Lower lobe of right lung (tissue), 2 donors: ENCODE measurements at places on chromosomes 7 and 10. TPM values are rescaled to one million over a fixed set of nuclear protein-coding genes. Genes with fewer than 3 reads are reported as not detected.

Gene NOBOX
- total RNA-seq = not detected

Gene NPC1L1
- total RNA-seq = 0.21 TPM

Gene APBB1IP
- total RNA-seq = 36.8 TPM

Gene PRLHR
- total RNA-seq = not detected

Gene TMEM176B
- 69.4 TPM for total RNA-seq

DNA sequence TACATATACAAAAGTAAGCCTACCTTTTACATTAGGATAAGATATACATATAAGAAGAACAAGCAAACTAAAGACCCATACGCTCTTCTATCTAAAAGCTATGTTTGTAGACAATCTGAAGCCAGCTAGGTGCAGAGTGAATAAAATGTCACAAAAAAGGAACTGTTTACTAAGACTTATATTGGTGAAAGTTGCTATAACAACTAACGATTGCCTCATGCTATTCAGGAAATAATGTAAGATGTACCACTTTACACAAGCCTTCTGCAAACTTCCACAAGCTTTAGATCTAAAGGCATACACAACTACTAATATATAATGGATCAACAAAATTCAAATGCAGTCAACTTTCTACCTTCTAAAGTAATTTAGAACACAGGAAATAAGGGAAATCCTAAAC is 175.1 kb downstream of the SRPK2 start:
- H3K4me3 ChIP-seq = no peak overlapping the region
- no peaks in the 10 kb centered on the region for H3K27me3 ChIP-seq

GRCh38 chr7:156002362-156003066 is 190.3 kb upstream of the SHH start:
- H3K4me1 ChIP-seq = no peaks in the 10 kb centered on the region
- no peak for DNase-seq
- no peak overlapping the region for H3K27ac ChIP-seq

DNA sequence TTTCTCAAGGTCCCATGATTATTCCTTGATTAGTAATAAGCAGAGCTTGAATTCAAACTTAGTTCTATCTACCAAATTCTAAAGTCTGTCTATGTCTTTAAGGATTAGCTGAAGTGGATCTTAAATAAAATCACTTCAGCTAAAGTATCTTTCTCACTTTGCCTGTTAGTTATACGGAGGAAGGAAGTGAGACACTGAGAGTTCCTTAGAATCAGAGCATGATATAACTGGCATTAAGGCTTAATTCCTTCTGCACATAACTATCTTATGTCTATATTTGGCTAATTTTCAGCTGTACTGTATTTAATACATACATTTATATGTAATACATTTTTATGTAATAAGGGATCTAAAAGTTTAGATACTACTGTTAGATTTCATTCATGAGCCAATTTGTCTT is 491.1 kb upstream of the GHITM start:
- H3K27me3 ChIP-seq = no peaks in the 10 kb centered on the region
- no peak overlapping the region for H3K27ac ChIP-seq
- H3K36me3 ChIP-seq = no peaks in the 10 kb centered on the region

DNA sequence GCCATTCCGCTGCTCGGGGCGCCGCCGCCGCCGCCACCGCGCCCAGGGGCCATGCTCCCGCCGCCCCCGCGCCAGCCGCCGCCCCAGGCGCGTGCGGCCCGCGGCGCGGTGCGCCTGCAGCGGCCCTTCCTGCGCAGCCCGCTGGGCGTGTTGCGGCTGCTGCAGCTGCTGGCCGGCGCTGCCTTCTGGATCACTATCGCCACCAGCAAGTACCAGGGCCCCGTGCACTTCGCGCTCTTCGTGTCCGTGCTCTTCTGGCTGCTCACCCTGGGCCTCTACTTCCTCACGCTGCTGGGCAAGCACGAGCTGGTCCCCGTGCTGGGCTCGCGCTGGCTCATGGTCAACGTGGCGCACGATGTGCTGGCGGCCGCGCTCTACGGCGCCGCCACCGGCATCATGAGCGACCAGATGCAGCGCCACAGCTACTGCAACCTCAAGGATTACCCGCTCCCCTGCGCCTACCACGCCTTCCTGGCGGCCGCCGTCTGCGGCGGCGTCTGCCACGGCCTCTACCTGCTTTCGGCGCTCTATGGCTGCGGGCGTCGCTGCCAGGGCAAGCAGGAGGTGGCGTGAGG is 383 bp downstream of the MARVELD1 start:
- peak overlapping the region; percentile 74 for H3K4me3 ChIP-seq
- H3K27ac ChIP-seq = peak overlapping the region; percentile 90
- peak; percentile 86 for DNase-seq
- H3K36me3 ChIP-seq = peaks cover 12% of the 10 kb centered on the region

DNA sequence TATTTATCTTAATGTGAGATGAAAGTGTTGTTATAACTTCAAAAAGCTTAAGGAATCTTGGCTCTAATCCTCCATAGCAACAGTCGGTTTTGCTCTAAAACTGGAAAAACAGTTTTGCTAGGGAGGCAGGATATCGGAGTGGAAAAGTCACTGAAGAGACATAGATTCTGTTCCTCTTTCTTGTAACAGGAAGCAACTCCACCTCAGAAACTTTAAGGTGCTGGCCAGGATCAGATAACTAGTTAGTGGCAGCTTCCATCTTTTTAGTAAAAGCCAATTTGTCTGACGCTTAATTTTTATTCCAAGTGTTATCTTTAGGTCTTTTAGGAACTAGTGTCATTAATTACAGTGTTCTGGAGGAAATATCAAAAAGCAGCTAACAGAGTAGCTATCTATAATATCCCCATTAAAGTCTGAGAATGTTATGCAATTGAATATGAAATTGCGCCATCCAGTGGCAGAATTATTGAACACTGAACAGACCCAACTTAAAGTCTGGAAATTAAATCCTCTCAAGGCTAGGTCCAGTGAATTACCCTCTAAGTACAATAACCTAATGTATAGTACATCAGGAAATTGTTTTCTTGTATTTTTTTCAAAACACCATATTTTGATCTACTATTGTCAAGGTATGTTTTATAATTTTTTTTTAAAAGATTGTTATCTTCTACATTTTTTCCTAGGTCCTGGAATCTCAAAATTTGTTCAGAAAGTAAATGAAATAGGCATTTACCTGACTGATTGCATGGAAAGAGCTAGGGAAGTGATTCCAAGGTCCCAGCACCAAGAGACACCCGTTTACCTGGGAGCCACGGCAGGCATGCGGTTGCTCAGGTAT is 65.9 kb upstream of the CC2D2B start:
- DNase-seq = no peak
- peak overlapping the region; percentile 51 for H3K27ac ChIP-seq
- H3K4me3 ChIP-seq = no peak overlapping the region
- H3K4me1 ChIP-seq = peaks cover 37% of the 10 kb centered on the region
- H3K27me3 ChIP-seq = no peaks in the 10 kb centered on the region
- H3K36me3 ChIP-seq = peaks cover 30% of the 10 kb centered on the region

DNA sequence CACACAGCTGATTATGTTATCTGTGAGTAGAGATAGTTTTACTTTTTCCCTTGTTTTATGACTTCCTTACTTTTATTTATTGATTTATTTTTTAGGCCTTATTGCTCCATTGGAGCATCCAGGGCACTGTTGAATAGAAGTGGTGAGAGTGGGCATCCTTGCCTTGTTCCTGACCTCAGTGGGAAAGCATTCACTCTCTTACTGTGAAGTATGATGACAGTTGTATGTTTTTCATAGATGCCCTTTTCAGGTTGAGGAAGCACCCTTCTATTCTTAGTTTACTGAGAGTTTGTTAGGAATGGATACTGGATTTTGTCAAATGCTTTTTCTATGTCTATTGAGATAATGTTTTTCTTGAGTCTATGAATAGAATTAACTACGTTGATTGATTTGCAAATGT is 88.6 kb downstream of the XRCC2 start:
- no peaks in the 10 kb centered on the region for H3K36me3 ChIP-seq
- DNase-seq = no peak
- no peaks in the 10 kb centered on the region for H3K4me1 ChIP-seq
- no peak overlapping the region for H3K4me3 ChIP-seq

- H3K27me3 ChIP-seq = no peaks in the 10 kb centered on the region
- no peak overlapping the region for H3K4me3 ChIP-seq
- H3K27ac ChIP-seq = no peak overlapping the region
- H3K36me3 ChIP-seq = peaks cover 90% of the 10 kb centered on the region
- DNase-seq = no peak
These were observed 15.4 kb downstream of the ZMIZ2 start for GRCh38 chr7:44764081-44764480.
